T1000 (cell line): ENCODE measurements at places on chromosomes 5 and 9.

DNA sequence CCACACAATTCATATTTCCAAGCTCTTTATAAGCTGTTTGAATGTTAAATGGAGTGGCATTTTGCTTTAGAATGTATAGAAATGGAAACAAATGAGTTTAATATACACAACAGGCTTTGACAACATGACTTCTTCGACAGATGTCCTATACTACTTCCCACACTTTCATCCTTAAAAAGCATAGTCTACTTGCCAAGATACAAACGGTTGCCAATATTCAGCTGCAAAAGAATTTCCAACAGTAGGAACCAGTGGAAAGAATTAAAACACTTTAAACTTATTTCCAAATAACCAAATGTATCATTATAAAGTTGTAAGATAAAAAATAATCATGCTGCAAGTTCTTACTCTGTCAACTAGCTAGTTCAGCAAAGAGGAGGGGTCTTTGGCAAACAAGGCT is 456.4 kb downstream of the PDE4D start:
- no peak for DNase-seq

- no peak for DNase-seq
Measured at GRCh38 chr9:26171691-26172090, 493.4 kb upstream of the TUSC1 start.

GRCh38 chr5:119626086-119626485 is 3.3 kb upstream of the FAM170A start:
- no peak for DNase-seq

DNA sequence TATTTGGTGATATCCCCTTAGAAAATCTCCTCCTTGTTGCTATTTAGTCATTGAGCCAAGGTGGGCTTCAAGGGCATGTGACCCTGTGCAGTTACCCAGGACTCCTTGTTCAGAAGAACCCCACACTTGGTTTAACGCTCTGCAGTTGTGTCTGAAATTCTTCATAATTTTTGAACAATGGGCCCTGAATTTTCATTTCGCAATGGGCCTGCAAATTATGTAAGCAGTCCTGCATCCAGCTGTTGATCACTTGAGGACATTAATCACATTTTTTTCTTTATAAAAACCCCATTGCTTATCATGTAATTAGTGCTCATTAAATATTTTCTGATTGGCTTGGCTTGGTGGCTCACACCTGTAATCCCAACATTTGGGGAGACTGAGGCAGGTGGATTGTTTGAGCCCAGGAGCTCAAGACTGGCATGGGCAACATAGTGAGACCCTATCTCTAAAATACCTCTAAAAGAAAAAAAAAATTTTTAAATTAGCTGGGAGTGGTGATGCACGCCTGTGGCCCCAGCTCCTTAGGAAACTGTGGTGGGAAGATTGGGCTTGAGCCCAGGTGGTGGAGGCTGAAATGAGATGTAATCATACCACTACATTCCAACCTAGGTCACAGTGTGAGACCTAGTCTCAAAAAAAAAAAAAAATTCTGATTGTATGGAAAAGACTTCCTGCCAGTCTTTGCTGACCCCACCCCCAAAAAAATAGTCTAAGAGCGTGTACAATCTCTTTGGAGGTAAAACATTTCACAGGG is 194.2 kb upstream of the HAPLN1 start:
- DNase-seq: no peak

- DNase-seq: no peak
Measured at GRCh38 chr5:39947657-39948056, 522.9 kb upstream of the DAB2 start.

DNA sequence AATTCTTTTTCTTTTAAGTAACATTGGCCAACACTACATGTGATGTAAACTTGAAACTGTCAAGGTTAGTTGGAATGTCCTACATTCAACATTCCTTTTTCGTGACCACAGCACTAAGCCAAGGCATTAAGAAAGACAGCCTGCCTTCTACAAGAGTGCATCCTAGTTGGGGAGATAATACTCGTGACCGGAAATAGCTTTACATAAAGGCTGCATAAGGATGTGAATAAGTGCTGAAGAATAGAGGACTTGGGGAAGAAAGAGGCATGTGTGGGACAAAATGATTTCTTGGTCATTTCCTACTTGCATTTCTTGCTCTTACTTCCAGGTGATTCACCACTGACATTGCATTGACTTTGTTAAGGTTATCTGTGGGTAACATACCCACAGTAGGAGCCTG is 282.0 kb downstream of the DMRT2 start:
- no peak for DNase-seq
